Stimulated activated CD8-positive, alpha-beta memory T cell treated with anti-CD3 and anti-CD28 coated beads, Interleukin-7, amount 100 ng/mL, for 1 hour (primary cell): ENCODE measurements at places on chromosomes 4 and X.

- no peak for DNase-seq
Measured at GRCh38 chr4:113187358-113187757, 137.9 kb downstream of the ANK2 start.

DNA sequence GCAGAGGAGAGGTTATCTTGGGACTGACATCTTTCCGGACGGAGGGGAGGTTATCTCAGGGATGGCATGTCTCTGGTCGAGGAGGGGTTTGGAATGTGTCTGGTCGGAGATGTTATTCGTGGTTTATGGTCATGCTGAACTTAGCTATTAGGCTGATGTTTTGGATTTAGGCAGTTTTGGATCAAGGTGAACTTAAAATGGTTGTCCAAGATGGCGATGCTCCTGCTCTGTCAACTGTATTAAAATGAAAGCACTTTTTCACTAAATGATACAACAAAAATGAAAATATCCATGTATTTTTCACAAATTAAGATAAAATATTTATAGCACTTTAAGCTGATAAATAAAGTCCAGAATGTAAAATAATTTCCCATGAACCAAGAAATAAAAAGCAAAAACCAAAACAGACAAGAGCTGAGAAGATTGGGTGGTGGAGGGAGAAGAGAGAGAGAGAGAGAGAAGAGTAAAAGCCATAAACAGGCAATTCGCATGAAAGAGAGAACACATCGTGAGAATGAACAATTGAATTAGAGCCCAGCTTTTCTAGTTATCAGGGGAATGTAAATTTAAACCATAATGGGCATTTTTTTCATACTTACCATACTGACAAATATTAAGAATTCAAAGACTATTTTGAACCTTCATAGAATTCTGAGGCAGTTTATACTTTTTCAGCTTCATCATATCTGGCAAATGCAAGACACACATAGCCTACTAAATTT lies 2236.0 kb upstream of the AGA start:
- no peak for DNase-seq

DNA sequence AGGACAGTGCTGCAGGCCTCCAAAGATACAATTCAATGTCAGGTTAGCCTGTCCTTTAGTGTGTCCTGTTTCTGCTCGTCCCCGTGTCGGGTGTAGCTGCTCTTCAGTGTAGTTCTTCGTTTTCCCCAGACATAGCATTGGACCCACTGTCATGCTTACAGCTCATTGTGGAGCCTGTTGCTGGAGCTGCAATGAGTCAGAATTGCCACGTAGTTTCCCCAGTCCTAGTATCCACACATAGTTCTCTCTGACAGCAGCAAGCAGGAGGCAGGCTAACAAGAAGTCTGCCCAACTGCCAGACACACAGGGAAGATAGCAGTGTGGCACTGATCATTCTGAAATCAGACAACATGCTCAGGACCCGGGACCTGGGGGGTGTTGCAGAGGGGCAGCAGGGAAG lies 49.2 kb downstream of the MOSPD2 start:
- no peak for DNase-seq

GRCh38 chr4:2733844-2734574 lies 22.1 kb downstream of the TNIP2 start:
- no peak for DNase-seq

GRCh38 chr4:15901998-15902397 lies 36.5 kb downstream of the FGFBP1 start:
- DNase-seq = no peak

DNA sequence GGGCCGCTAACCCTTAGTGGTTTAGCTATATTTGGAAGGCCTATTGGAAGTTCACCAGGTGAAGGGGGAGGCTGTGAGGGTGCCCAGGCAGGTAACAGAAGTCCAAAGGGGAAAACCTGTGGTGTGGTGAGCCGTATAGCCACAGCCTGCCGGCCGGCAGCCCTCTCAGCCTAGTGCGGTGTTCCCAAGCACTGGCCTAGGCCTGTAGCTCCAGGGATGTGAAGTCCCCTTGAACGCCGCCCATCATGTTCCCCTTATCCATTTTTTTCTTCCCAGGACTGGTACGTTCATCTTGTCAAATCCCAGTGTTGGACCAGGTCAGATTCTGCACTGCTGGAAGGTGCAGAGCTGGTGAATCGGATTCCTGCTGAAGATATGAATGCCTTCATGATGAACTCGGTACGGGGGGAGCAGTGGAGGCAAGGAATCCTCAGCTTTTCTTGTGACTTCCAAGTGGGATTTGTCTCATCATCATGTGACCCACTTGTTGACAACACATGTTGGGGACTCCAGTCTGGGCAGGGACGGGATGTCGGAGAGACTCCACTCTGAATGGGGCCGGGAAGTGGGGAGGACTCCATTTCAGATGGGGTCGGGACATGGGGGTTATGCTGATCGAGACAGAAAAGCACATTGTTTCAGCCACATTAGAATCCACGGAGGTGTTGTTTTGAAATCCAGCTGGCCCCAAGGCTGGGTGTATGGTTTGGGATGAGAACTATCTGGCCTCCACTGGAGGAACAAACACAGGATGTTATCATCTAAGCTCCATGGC lies 39.2 kb upstream of the MSANTD1 start:
- DNase-seq = no peak

DNA sequence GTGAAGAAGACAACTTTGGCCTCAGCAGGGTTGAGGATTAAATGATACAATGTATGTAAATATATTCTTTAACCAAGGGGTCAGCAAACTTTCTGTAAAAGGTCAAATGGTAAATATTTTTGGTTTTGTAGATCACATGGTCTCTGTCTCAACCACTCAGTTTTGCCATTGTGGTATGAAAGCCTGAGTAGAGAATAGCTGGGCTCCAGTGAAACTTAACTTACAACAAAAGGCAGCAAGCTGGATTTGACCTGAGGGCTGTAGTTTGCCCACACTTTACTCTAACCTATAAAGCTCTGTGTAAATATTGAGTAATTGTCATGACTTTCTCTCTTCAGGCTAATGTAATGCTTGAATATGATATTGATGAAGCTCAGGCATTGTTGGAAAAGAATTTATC lies 19.6 kb downstream of the VBP1 start:
- no peak for DNase-seq

DNA sequence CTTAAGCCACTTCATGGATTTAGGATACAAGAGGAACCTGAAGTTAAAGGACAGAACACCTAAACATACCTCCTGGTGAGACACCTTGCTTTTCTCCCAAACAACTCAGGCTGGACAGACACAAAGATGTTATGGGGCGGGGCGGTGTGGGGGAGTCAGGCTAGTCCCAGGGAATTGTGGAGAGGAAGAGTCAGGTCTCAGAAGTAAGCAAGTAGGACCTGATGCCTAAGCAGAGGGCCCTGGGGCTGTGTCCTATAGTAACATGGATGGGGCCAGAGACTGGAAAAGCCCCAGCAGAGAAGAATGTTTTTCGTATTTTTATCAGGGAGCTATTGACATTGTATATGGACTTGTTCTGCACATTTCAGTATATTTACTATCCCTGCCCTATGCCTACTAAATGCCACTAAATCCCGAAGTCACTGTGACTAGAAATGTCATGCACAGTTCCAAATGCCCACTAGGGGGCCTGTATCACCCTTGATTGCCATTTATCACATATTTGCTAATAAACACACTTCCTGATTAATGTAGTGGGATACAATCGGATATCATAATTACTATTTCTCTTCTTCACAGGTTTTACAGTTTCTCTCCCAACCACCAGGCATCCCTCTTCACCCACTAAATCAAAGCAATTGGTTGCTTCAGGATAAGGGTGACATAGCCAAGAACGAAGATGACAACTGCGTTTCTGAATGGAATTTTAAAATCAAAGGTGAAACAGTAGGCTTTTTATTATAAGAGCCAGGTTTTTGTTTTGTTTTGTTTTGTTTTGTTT lies 23.8 kb upstream of the ARHGAP10 start:
- peak; percentile 31 for DNase-seq

GRCh38 chr4:2049811-2050210 lies 9.3 kb upstream of the NAT8L start:
- no peak for DNase-seq

GRCh38 chrX:114028907-114029662 lies 554.8 kb upstream of the HTR2C start:
- DNase-seq = no peak

GRCh38 chr4:55830716-55831115 lies 11.1 kb downstream of the EXOC1L start:
- no peak for DNase-seq

GRCh38 chr4:169996379-169997240 lies 29.6 kb downstream of the MFAP3L start:
- no peak for DNase-seq

GRCh38 chrX:129361576-129361975 lies 161.7 kb downstream of the SMARCA1 start:
- no peak for DNase-seq

- no peak for DNase-seq
Measured at GRCh38 chrX:149962859-149963757, 24.8 kb upstream of the EOLA2 start.

DNA sequence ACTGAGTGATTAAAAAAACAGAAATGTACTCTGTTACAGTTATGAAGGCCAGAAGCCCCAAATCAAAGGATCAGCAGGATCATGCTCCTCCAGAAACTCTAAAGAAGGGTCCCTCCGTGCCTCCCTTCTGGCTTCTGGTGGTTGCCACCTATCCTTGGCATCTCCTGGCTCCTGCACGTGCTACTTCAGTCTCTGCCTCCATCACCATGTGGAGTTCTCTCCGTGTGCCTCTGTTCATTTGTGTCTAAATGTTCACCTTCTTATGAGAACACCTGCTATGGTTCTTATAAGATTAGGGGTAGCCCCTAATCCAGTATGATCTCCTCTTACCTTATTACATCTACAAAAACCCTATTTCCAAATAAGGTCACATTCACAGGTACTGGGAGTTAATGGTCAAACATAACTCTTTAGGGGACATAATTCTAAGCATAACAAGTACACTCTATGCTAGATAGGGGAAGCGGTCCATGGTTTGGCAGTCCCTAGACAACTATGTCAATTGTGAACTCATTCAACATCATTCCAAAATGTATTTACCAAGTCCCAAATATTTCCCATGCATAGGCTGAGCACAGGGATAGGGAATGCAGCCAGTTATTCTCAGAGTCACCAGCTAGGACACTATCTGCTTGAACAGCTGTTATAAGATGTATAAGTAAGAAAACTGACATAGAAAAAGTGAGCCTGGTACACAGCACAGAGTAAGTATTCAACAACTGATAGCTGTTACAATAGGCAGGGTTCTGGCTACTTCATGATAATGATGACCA lies 295.5 kb upstream of the BOD1L1 start:
- DNase-seq = no peak

DNA sequence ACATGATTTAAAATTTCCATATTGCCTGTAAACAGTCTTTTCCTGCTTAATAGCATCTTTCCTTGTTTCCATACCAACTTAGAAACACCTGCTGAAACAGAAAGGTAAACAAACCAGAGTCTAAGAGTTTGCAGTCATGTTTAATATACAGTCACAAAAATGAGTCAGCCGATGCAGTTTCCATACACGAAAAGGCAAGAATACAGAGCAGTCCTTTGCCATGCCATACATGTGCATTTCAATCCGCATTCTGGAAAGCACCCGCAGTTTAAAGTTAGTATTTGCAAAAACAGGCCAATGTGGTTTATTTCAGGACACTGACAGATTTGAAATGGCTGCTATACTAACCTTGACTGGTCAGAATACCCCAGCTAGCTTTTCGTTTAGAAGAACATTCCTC lies 32.1 kb downstream of the ASB5 start:
- no peak for DNase-seq

DNA sequence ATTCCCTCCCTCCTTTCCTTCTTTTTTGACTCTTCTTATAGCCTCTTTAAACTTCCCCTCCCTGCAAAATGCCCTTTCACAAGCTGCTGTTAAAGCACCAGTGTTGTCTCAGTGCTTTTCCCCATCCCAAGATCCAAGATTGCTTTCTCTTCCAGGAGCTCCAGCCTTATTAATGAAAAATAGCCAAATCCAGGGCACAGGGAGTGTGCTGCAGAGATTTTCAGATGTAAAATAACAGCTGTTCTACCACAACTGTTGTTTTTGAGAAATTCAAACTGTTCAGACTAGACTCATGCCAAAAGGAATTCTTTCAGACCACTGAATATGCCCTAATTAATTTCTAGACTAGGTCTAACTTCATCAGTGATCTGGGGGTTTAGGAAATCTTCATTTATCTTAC lies 47.0 kb upstream of the GPC3 start:
- no peak for DNase-seq

- DNase-seq = no peak
Measured at GRCh38 chr4:11427121-11427996, 1.3 kb downstream of the HS3ST1 start.

DNA sequence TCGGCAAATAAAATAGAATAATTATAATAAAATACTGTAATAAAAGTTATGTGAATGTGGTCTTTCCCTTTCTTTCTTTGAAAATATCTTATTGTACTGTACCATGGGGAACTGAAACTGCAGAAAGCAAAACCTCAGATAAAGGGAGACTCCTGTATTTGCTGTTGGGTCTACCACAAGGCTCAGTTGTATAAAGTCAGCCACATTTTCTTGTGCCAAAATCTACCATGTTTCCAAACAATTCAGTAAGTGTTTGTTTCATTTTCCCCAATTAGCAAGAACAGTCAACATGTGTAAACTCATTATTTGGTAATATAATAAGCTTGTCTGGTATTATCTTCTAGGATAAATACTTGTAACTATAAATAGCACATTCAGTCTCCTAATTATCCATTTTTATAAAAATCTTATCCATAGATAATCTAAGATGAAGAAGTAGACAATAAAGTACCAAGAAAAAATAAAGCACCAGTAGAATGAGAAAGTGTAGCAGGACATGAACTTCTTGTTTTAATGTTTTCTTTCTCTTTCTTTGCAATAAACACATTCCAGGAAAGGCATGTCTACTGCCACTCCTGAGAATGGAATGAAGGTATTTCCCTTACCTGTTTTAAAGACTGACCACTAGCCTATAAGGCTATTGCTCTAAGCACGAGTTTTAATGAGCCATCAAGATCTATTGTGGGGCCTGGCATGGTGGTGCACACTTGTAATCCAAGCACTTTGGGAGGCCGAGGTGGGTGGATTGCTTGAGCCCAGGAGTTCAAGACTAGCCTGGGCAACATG lies 15.0 kb upstream of the OTUD4 start:
- no peak for DNase-seq

GRCh38 chrX:46070421-46070820 lies 474.8 kb downstream of the ZNF674 start:
- DNase-seq = no peak

- no peak for DNase-seq
Measured at GRCh38 chrX:103480526-103480925, 38.8 kb downstream of the RAB40A start.

- DNase-seq = no peak
Measured at GRCh38 chr4:137534516-137534915, 2.2 kb upstream of the PCDH18 start.

GRCh38 chr4:122205687-122206086 lies 53.6 kb downstream of the BLTP1 start:
- no peak for DNase-seq
